Frontal cortex (tissue), 4 donors: ENCODE measurements at places on chromosomes 3 and 15. TPM values are rescaled to one million over a fixed set of nuclear protein-coding genes. Genes with fewer than 3 reads are reported as not detected.

GRCh38 chr15:90413411-90414379 lies 25.7 kb downstream of the IQGAP1 start:
- DNase-seq, result no peak

DNA sequence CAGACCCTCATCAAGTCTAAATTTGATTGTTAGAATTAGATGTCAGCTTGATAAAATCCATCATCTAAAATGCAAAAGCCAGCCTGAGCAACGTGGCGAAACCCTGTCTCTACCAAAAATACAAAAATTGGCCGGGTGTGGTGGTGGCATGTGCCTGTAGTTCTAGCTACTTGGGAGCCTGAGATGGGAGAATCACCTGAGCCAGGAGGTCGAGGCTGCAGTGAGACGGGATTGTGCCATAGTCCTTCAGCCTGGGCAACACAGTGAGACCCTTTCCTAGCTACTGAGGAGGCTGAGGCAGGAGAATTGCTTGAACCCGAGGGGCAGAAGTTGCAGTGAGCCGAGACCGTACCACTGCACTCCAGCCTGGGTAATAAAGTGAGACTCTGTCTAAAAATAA lies 69.5 kb downstream of the MYO1E start:
- DNase-seq, result no peak

DNA sequence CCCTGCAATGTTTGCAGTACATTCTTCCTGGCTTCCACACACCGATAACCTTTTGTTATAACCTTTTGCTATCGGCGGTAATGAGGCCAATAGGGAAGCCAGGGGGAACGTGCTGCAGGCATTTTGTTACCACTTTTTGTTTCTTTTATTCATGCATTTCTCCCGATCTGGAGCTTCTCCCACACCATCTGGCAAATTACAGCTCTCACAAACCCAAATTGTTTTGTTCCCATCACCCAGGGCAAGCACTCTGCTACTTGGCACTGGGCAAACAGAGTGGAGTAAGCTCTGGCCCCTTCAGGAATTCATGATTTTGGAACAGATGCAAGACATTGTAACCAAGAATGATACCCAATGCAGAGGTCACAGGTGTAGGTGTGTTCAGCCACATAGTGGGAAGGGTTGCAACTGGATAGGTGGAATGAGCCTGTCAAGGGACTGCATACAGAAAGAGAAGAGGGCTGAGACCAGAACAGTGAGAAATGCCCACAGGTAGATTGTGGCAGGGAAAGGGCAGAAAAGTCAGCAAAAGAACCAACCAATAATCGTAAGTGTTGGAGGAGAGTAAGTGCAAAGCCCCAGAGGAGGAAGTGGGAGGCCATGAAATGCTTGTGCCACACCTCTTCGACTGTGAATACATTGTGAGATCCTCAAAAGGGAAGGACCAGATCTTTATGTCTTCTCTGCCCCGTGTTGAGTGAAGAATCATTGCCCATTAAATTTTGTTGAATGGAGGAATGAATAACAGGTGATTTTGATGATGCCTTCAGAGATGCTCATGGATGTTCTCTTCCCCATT lies 45.8 kb downstream of the PARP15 start:
- DNase-seq, result no peak

Gene NOX5
- total RNA-seq, result under 0.01 TPM

Gene ITPKA
- 1.6 TPM for total RNA-seq

DNA sequence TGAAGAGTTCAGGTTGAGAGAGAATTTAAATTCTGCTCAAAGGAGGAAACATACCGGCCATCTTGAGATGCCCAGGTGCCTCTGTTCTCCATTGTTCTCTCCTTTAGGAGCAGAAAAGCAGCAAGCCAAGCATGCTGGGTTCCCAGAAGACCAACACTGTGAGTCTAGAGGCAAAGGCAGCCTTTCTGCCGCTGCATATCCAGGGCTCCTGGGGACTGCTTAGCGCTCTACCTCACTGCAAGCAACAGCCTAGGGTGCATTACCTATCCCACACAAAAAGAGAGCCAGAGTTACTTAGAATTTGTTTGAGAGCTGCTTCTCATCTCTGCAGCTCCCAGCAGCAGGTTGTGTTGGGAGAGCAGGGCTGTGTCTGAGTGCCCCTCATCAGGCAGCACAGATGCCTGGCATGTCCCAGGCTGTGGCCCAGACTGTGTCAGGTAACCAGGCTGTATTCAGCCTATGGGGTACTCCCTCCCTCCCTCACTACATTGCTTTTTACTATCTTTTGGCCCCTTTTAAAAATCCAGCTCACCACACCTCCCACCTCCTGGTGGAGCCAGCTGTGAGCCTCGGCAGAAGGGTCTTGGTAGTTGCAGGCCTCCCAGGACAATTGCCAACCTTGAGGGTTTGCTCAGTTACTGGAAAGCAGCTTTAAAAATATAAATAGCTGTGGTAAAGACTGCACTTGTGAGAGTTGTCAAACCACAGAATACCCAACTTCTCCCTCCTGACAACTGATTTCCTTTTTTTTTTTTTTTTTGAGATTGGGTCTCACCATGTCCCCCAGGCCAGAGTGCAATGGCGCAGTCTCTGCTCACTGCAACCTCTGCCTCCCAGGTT lies 30.2 kb downstream of the BCL2L10 start:
- DNase-seq, result no peak

DNA sequence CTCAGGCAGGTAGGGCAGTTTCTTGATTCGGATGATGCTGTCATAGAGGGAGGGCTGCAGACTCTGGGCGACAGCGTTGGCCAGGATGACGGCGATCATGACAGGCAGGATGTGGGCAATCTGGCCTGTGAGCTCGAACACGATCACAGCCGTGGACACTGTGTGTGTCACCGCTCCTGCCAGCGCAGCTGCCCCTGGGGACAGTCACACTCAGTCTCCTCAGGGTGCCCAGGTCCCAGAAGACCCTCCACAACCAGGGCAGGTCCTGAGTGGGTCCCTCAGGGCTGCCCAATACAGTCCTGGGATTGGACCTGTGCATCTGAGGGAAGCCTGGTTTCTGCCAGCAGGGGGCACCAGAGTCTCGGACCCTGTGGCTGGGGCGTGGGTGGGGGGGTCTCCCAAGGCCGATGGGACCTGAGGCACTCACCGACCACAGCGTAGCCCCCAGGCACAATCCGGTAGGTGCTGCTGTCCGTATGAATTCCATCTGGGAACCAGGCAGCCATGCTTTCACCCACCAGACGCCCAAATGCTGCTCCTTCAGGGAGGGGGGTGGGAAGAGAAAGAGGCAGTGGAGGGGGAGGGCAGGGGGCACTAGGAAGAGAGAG lies 7.2 kb downstream of the CLCN2 start:
- DNase-seq, result no peak
